Fibroblast of mammary gland (primary cell): ENCODE measurements at places on chromosomes 6 and 20.

- DNase-seq, result peak; percentile 38
Measured at GRCh38 chr20:45008521-45009049, 42.3 kb downstream of the STK4 start.

GRCh38 chr6:128569732-128570679 is 49.6 kb upstream of the PTPRK start:
- peak; percentile 90 for DNase-seq

DNA sequence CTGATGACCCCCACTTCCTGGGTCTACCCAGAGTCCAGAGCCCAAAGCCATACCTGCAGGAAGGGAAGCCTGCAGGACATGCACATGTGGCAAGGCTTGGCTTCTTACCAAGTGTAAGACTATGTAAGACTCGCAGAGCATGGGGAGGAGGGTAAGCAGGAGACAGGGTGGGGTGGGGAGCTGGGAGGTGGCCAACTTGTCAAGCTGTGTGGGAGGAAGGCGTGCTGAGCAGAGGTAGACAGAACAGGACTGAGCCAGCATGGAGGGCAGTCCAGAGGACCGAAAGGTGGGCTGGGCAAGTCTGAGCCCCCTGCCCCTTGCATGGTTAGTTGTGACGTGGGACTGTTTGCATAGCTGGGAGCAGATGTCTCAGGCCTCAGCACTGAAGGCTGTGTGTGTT is 53.4 kb upstream of the RNF24 start:
- DNase-seq, result peak; percentile 49

GRCh38 chr6:8526624-8527023 is 91.3 kb upstream of the SLC35B3 start:
- no peak for DNase-seq

GRCh38 chr6:46035242-46035641 is 19.6 kb upstream of the CLIC5 start:
- no peak for DNase-seq

DNA sequence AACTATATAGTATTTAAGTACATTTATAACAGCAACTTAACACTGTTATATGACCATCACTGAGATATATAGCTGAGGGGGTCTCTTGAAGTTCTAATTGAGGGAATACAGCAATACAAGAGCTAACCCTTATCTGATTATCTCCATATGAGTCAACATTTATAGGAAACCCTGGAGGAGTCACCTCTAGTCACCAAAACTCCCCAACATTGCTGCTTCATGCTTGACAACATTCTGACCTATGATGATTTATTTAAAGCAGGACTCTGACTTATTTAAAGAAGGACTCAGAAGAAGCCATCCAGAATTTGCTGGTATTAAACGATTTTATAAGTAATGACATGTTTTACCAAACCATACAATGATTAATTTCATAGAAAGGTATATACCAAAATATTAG is 182.6 kb upstream of the NOX3 start:
- DNase-seq, result no peak

DNA sequence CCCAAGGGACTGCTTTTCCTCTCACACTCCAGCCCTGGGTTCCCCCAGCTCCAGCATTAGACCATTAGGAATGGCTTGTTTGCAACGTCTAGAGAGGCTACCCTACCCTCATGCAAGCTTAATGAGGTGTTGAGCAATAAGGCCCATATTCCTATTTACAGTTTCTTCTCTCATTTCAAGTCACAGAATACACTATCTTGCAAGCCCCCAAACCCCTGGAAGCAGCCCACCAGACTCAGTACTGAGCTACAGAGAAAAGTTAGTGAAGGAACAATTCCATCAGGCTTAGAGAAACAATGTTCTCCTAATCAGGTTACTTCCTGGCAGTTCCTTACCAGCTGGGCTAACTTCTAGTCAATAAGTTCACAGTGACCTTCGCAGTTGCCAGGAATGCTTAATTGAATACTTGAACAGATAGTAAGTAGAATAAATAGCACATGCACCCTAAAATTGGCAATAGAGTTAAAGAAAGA is 606.5 kb upstream of the NOX3 start:
- no peak for DNase-seq

DNA sequence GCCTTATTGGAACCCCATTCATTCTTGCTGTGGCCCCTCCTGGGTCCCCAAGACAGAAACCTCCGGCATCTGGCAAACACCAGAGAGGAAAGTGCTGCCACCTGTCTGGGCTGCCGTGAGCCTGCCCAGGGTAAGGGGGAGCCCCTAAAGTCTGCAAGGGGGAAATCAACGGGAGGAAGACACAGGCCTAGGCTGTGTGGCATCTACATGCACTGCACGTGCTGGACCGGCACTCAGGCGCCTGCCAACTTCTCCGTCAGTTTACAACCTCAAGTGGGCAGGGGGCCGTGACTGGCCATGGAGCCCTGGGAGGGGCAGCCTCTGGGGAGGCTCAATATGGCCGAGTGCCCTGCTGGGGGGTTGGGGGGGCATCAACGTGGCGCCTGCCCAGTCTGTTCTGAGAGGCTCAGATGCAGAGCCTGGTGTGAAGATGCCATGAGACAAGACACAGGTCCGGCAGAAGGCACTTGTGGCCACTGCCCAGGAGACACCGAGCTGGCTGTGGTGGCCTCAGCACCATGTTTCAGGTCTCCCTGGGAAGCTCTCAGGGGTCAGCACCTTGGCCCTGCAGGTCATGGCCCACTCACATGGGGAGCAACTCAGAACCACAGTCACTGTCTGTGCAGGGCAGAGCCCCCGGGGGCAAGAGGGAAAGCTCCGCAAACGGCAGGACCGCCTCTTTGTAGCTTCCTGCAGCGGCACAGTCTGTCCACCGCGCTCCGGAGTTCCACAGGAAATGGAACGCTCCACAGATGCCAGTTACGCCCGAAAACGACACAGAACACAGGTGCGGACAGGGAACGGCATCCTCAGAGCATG is 8.4 kb downstream of the UCKL1 start:
- DNase-seq, result no peak

DNA sequence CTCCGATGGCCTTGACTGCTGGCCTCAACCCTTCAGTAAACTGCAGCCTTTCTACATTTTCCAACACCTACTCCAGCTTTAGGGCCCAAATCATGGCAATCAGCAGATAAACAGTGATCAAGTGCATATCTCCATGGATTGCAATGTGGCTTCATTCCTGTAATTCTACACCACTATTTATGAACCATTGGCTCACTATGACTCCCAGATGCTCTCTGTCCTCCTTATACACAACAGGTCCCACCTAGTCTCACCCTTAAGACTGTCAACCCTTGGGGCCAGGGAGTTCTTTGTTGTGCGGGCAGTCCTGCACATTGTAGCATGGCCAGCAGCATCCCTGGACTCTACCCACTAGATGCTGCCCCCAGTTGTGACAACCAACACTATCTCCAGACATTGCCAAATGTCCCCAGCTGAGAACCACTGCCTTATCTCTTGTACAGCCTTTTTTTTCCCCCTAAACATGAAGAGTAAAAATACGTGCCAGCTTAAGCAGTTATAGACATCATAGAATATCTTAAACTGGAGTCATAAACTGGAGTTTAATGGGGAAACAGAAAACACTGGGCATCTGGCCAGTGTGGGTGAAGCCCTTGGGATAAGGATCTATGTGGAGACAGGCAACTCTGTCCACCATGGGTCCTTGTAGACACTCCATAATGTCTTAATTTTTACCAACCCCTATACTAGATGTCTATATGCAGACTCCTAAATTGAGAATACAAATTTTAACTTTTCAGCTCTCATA is 21.1 kb downstream of the MRPL14 start:
- no peak for DNase-seq

DNA sequence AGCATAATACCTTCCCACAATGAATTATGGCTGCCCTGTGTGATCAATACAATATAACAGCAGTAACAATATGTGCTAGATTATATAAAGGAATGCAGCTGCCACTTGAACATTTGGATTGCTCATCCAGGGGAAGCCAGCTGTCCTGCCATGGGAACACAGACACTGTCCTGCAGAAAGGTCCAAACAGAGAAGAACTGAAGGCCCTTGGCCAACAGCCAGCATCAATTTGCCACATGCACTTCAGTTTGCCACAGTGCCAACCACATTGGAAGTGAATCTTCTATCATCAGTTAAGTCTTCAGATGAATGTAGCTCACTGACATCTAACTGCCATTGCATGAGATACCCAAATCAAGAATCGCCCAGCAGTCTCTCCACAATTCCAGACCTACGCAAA is 332.4 kb downstream of the PRKN start:
- DNase-seq, result no peak

- no peak for DNase-seq
Measured at GRCh38 chr6:14063756-14064155, 53.8 kb upstream of the CD83 start.

DNA sequence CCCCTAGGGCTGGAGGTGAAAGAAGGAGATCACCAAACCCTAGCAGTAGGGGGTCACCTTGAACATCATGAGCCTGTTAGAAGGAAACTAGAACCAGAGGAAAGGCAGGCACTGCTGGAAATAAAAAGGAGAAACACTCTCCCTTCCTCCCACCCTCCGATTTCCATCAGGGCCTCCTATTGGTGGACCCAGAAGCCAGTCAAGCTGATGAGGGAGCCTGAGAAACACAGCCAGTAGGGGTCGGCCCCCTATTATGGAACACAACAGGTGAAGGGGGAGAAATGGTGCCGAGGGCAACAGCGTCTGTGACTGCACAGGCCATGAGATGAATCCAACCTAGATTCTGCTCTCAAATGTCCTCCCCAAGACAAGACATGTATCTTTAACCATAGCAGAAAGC is 156.1 kb upstream of the LRFN2 start:
- DNase-seq, result no peak

DNA sequence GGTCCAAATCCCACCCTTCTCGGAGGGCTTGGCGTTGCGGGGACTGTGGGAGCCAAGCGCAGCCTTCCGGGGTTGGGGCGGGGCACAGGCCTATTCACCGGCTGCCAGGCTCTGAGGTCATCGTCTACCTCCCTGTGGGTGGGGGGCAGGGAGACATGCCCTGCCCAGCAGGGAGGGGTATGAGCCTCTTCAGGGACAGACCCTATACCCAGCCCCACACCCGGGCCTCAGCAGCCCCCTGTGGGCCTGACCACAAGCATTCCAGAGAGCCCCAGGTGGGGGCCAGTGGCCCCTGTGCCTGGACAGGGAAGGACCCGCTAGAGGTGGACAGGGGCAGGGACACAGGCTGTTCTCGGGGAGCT is 11.6 kb downstream of the LAMA5 start:
- DNase-seq, result peak; percentile 36

GRCh38 chr20:22946596-22946995 is 88.5 kb upstream of the SSTR4 start:
- DNase-seq, result no peak

GRCh38 chr6:3696525-3697088 is 54.9 kb downstream of the PXDC1 start:
- peak; percentile 44 for DNase-seq

DNA sequence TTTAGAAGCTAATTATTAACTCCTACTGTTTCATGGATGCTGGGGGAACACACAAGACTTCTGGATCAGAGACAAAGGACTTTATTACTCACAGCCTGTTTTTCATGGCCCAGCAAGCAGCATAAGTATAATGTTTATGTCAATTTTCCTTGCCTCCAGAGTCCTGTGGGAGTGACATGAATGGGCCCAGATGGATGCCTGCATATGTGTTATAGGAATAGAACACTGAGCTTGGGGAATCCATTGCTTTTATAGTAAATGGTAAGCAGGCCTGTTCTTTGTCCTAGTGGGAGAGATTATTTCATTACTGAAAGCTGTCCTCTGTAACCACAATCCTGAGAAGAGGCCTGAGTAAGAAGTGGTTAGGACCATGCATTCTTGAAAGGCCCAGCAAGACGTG is 25.6 kb downstream of the BLTP3A start:
- no peak for DNase-seq

- no peak for DNase-seq
Measured at GRCh38 chr6:142918339-142919042, 26.5 kb downstream of the HIVEP2 start.

DNA sequence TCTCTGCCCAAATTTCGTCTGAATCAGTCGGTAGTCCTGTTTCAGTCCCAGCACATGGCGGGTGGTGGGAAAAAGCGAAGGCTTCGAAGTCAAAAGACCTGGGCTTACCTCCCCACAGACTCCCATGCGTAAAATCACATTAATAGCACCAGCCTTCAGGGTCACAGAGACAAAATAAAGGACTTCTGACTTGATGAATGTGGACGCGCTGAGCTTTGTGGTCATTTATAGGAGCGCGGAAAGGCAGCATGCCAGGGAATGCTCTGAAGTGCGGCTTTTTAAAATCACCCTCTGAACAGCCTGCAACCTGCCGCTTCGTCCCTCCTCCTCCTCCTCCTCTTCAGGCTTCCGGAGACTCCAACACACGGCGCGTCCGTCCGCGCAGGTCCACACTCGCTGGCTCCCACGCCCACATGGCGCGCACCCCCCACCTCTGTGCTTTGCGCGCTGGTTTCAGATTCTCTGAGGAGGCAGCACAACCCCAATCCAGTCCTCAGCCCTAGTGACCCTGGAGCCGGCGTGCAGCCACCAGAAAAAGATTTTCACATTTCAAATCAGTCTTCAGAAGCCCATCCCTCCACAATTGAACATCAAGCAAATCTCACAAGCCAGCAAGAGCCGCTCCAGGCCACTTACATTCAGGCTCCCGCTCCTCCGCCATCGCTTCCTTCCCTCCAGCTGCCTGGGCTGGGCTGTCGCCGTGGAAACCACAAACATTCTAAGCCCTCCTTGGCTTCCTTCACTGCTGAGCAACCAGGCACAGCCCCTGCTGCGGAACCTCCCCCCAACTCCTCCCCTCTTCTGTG is at the start of gene C6orf118:
TSS of gene C6orf118 (minus strand) at position 680 of the 806 bp plus-strand sequence. CDS start at position 661, 19 bp downstream.
- peak; percentile 47 for DNase-seq

- DNase-seq, result no peak
Measured at GRCh38 chr6:166604911-166605310, 18.4 kb upstream of the RAMACL start.

DNA sequence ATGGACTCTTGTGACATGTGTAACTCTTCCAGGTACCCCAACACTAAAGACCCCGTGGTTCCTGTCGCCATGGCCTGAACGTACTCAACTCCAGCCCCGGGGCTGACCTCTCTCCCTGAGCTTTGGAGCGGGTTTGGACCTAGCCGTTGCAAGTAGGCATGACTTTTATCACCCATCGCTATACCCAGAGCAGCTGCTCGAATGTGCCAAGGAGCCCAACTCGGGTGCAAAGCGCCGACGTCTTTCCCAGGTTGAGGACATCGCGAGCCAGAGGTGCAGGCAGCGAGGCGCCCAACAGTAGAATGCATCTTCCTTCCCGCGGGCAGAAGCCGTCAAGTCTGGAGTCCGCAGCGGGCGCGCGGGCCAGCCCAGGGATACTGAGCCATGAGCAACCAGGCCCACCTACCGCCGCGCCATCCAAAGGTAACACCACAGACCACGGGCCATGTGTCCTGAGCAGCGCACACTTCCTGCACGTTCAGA is 5.7 kb upstream of the LAMP5 start:
- DNase-seq, result no peak
